ENCODE measurements at places on chromosomes 4 and X.

- no peak for DNase-seq
Observed at GRCh38 chr4:153479101-153479500, 12.9 kb downstream of the TMEM131L start.

GRCh38 chr4:16205298-16206164 is 20.7 kb downstream of the TAPT1 start:
- no peak for DNase-seq

GRCh38 chr4:127668770-127669169 is 36.0 kb downstream of the INTU start:
- no peak for DNase-seq

GRCh38 chr4:73842696-73843095 is 6.2 kb downstream of the CXCL6 start:
- DNase-seq, result no peak

- no peak for DNase-seq
Observed at GRCh38 chrX:70554081-70554480, 109.4 kb downstream of the DLG3 start.

DNA sequence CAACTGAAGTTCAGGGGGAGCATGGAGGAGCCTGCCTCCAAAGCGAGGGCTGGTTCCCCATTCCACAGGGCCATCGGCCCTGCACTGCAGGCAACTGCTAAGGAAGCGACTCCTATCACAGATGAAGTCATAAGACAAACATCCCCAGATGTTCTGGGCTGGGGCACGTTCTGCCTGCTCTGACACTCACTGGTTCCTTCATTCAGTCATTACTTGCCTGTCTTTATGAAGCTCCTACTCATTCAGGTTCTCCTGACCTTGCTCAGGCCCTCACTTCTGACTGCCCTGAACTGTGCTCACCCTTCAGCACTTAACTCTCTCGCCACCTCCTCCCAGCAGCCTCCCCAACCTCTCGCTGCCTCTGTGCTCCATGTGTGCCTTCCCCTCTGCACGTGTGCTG is 2.5 kb upstream of the SLC2A9 start:
- DNase-seq, result no peak

DNA sequence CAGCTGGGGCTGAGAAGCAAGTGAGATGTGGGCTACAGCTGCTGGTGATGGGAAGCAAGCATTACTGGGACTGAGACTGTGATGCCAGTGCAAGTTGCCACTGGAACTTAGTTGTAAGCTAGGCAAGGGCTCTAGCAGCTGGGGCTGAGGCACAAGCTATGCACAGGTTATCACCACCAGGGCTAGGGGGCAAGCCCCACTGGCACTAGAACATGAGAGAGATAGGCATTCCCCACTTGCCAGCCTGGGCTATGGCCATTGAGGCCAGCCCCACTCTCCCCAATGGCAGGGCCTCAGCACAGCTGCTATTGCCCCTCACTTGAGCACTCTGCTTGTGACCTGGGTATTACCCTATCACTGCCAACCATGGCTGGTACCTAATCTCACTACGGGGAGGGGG is 130.8 kb upstream of the SMIM31 start:
- DNase-seq, result no peak

GRCh38 chr4:41533680-41534079 is 4.3 kb upstream of the LIMCH1 start:
- no peak for DNase-seq

DNA sequence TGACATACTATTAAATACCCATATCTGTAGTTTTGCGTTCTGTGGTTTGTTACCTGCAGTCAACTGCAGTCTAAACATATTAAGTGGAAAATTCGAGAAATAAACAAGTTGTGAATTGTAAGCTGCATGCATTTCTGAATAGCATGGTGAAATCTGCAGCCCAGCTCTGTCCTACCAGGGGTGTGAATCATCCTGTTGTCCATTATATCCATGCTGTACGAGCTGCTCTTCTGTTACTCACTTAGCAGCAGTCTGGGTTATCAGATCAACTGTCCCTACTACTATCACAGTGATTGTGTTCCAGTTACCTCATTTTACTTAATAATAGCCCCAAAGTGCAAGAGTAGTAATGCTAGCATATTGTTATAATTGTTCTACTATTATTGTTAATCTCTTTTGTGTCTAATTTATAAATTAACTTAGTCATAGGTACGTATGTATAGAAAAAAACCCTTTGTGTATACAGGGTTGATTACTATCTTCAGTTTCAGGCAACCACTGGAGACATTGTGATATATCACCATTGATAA is 173.7 kb upstream of the FAT4 start:
- no peak for DNase-seq

GRCh38 chrX:132442691-132443090 is 46.1 kb downstream of the MBNL3 start:
- no peak for DNase-seq

- no peak for DNase-seq
Observed at GRCh38 chrX:47483306-47484268, 565 bp upstream of the ZNF41 start.

- no peak for DNase-seq
Observed at GRCh38 chr4:71229477-71230270, 109.1 kb upstream of the SLC4A4 start.

Data from stimulated activated CD8-positive, alpha-beta memory T cell treated with anti-CD3 and anti-CD28 coated beads, Interleukin-7, amount 100 ng/mL, for 24 hours (primary cell).